ENCODE measurements at places on chromosomes 7 and 10.
A peak's percentile ranks its signal among the peaks of the same experiment; 100 is the strongest.

- DNase-seq: peak; percentile 79
Observed at GRCh38 chr7:76300166-76300731, 2.2 kb upstream of the HSPB1 start.

- DNase-seq: no peak
Observed at GRCh38 chr10:129174232-129175014, 292.6 kb upstream of the MGMT start.

DNA sequence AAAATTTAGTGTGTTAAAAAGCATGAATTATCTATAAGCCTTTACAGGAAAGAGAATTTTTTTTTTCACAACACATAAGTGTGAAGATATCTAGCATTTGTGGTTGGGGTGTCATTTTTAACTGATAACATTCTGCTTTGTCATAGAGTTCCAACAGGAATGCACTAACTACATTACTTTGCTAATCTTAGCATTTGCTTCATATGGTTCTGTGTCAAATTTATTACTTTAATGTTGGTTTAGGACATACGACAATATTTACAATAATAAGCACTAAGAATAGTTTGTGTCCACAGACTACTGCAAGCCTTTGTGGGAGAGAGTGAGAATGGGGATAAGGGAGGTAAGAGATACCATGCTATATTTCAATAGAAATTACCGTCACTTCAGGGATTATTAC is 40.6 kb upstream of the MAGI2 start:
- no peak for DNase-seq

GRCh38 chr7:84904561-84904960 is 282.3 kb downstream of the SEMA3D start:
- DNase-seq: peak; percentile 17

DNA sequence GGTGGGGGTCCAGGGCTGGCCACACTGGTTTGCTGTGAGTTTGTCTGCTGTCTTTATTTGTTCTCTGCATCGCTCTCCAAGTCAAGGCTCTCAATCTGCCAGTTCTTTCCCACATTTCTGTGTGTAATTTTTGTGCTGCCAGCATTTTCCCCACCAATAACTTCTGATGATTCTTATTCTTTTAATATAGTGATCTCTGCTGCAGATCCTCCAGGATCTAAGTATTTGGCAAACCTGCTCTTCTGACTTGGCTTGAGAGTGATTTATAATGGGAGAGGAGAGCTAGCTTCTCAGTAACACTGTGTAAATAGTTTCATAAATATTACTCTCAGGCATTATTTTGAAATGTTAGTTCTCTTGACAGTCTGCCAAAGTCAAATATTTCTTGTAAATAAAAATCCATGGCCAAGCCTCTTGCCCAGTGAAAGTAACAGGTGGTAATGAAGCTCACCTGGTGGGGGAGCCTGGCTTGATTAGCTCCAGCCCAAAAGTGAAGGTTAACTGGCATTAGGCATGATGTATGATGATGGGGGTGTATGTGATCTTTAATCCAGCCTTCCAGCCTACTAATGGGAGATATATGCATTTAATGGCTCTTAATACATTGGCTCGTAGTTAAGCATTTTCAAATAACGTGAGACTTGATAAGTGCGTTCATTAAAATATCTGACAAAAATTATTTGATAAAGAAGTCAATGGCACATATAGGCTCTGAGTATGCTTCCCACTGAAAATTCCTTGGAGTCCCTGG is 1055.9 kb downstream of the KCNMA1 start:
- DNase-seq: no peak

DNA sequence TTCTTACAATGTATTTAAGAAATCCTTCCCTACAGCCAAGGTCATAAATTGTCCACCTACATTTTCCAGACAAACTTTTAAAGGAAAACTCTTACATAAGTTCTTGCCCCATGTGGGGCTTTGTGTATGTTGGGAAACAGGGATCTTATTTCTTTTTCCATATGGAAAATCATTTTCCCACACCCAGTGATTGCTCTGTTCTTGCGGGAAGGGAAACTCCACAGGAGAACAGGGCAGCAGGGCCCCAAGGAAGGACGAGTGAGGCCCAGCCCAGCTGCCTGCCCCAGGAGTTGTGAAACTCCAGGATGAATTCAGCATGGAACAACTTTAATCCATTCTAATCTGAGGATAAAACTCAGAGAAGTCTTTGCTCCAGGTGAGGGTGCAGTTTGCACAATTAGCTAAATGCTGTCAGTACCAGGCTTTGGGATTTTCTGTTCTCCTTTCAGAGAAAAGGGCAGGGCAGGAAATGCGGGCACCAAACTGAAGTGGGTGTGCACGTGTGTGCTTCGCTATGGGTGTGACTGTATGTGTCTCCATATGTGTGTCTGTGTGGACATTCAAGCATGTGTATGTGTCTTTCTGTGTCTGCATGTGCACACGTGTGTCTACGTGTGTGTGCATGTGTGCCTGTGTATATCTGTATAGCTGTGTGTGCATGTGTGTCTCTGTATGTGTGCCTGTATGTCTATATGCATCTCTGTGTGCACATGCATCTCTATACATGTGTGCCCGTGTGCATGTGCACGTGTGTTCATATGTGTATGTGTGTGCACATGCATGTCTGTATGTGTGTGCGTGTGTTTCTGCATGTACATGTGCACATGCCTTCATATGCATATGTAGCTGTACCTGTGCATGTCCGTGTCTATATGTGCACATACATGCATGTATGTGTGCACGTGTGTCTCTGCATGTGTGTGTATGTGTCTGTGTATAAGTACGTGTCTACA is 102.0 kb upstream of the FAM20C start:
- peak; percentile 75 for DNase-seq

GRCh38 chr7:151808400-151809145 is 68.3 kb downstream of the PRKAG2 start:
- peak; percentile 61 for DNase-seq

DNA sequence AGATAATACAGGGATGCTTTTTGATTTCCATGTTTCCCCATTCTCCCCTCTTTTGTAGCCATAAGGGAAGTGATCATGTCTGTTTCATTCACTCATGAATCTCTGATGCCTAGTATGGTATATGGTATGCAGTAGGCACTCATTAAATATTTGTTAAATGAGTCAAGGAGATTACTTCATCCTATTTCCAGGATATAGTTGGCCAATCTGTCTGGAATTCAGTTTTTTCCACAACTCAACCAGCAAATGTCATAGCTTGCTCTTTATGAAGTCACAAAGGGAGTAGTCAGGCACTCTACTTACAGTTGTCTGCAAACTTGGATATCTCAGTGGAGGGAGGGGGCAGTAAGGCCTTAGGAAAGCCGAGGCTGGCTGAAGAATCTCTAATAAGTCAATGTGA is 853.6 kb downstream of the LRMDA start:
- DNase-seq: peak; percentile 87

DNA sequence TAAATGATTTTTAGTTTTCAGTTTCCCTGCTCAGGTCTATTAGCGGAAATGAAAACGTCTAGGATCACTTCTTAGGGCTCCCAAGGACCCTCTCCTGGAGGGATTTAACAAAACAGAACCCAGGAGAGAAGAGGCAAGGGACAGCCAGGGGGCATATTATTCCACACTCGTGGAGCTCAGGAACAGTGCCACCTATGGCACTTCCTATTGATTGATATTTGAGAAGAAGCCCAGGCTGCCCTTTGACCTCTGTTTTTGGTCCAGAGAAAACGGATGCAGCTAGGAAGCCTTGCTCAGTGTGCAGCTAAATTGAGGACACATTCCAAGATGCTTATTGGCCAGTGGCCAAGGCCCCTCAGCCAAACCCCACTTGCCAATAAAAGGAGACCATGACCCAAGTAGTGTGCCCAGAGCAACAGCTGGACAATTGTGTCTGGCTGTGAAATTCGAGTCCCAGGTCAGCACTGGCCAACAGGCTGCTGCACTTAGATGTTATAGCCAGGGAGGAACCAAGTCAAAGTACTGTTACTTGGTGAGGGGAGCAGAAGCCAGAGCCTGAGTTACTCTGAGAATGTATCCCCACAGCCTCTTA is 24.0 kb upstream of the GPNMB start:
- no peak for DNase-seq

All from GM23248 (cell line).